Glutamatergic neuron (in vitro differentiated cells): ENCODE measurements at places on chromosomes 1 and 21. TPM values are rescaled to one million over a fixed set of nuclear protein-coding genes. Genes with fewer than 3 reads are reported as not detected.

Gene RBM8A
- 206 TPM for total RNA-seq

GRCh38 chr21:32064281-32064910 lies 191.6 kb downstream of the HUNK start:
- no peak for DNase-seq
- peaks cover under 1% of the 10 kb centered on the region for H3K36me3 ChIP-seq
- no peak overlapping the region for H3K27ac ChIP-seq
- H3K4me3 ChIP-seq: no peak overlapping the region

DNA sequence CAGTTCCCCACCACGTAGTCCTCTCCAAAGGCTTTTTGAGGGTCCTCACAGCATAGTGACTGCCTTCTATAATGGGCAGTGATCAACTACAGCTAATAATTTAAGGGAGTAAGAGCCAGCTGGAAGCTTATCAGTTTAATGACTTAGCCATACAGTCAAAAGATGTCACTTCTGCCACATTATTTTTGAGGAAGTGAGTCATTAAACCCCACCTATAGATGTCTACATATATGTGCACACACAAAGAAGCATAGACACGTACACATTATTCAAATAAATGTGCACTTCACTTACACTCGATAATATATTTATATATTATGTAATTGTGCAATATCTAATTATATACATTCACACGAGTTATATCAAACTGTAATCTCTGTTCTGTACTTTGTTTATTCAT lies 1704.7 kb downstream of the KCNT2 start:
- no peaks in the 10 kb centered on the region for H3K27me3 ChIP-seq
- H3K4me1 ChIP-seq: no peaks in the 10 kb centered on the region
- DNase-seq: no peak
- H3K27ac ChIP-seq: no peak overlapping the region
- H3K36me3 ChIP-seq: no peaks in the 10 kb centered on the region

GRCh38 chr1:59272507-59272906 lies 24.4 kb upstream of the FGGY start:
- H3K4me1 ChIP-seq: peaks cover 6% of the 10 kb centered on the region
- no peak for DNase-seq
- no peaks in the 10 kb centered on the region for H3K36me3 ChIP-seq
- no peak overlapping the region for H3K4me3 ChIP-seq
- no peak overlapping the region for H3K27ac ChIP-seq

DNA sequence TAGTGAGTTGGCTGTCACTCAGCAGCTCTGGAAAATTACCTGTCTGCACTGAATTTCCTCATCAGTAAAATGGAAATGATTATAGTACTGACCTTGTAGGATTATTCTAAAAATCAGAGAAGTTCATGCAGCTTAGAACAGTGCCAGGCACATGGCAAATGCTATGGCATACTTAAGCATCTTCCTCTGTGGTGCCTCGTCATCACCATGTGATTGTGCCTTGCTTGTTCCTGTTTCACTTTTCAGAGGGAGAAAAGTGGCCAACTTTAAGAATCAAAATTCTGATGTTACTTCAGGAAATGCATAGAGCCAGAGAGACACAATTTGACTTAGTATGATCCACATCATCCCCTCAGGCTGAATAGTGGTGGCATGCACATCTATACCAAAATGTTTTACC lies 203.6 kb downstream of the ROR1 start:
- H3K27me3 ChIP-seq: peaks cover 2% of the 10 kb centered on the region
- DNase-seq: no peak
